ENCODE measurements at places on chromosomes 12 and 14.

DNA sequence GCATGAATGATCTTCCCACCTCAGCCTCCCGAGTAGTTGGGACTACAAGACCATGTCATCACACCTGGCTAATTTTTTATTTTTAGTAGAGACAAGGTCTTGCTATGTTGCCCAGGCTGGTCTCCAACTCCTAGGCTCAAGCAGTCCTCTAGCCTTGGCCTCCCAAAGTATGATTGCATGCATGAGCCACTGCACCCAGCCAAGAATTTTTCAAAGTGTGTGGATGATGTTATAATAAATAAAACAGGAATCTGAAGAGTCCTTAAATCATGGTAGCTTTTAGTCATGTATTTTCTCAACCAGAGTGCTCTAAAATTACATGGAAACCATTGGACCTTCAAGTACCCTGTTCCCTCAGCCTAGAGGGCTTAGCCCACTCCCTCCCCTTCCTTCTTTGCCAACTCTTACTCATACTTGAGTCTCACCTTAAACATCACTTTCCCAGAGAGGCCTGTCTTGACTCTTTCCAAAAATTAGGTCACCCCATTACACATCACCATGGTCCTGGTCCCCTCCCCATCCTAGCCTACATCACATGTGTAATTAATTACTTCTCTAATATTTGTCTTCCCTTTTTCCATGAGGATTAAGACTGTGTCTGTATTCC is 52.2 kb upstream of the BICDL1 start:
- no peak for DNase-seq

DNA sequence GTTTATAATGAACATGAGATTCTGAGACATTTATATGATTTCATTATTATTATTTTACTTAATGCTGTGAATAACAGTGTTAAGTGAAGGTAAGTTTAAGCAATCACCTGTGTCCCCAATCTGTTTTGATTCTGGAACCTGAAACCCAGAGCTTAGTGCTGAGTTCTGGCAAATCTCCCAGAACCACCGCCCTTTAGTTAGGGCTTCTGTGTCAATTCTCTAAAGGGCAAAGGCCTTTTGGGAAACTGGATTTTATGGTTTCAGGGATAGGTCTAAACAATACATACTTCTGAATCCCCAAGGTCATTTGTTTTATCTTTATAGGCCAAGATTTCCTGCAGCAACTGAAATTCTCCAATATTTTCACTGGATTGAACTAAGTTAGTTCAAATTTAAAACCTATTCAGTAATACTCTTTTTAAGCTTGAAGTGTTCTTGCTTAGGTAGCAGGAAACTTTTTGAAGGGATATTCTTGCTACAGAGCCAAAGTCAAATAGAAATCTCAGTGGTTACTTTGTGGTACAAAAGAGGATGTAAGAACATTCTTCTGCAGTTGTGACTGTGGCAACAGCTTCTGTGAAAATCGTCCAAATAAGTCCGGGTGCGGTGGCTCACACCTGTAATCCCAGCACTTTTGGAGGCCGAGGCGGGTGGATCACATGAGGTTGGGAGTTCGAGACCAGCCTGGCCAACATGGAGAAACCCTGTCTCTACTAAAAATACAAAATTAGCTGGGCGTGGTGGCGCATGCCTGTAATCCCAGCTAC is 10.0 kb upstream of the PKP2 start:
- DNase-seq = no peak

DNA sequence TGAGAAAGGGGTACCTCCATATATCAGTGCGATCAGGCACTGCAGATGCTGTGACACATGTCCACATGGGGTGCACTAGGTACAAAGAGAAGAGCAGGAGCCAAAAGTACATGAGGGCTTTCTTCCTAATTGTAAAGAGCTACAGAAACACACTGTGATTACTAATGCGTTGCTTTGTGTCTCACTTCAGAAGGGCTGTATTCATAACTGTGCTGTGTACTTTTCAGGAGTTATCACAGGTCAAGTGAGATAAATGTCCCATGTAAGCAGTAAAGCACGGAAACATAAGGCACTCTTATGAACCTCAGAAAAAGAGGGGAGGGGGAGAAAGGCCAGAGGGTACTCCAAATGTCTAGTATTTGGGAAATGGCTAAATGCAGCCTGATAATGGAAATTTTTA is 10.6 kb downstream of the SPRING1 start:
- DNase-seq = no peak

- no peak for DNase-seq
Observed at GRCh38 chr12:113812411-113813228, 153.5 kb downstream of the RBM19 start.

GRCh38 chr12:112924986-112925385 is 13.3 kb upstream of the OAS3 start:
- no peak for DNase-seq

DNA sequence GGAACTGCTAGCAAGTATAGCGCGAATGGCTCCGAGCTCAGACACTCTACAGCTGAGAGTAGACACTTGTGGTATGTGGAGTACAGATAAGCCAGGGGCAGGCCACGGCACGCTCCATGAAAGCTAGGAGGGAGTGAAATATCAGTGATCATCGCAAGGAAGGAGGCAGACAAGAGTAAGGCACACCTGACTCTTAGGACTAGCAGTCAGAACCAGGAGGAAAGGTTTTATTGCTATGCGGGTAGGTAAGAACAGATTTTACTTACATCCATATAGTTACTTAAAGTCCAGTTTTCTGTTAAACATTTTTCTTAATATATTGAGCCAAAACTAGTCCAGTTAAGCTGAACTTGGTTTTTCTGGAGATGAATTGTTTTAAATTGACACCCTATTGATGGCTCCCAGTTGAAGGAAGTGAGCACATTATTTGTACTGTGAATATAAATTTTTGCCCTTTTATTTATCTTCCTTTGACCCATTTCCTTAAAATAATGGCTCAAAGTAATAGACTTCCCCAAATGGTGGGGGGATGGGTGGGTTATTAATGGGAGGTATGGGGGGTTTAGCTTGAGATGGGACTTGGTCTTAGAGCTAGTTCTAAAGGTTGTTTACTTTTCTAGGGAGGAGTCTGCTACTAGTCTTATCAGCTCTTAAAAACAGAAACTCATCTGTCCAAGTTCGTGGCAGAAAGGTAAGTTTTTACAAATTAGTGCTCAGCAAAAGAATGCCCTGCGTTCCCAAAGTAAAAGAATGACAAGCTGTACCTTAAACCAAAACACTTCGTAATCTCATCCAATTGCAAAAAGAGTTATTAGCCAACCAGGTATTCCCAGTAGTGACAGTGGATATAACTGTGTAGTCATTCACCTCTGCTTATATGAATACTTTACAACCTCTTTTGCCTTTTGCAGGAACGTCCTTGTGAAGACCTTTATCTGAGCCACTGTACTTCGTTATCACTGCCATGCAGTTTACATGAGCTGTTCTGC is 5.8 kb downstream of the HNRNPA1 start:
- no peak for DNase-seq

DNA sequence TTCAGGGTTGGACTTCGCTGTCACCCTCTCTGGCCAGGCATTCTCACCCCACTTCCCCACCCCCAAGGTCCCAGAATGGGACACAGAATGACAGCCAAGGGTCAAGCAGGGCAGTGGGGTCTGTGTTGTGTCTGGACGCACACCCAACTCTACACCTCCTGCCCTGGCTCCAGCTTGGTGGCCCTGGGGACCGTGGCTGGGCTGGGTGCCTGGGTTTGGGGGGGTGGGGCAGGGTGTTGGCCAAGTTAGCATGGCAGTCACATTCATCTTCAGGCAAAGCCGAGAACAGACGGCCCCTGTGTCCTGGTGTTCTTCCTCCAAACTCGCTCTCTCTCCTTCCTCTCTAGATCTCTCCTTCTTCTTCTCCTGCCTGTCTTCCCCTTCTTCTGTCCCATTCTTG is 5.6 kb downstream of the LRP1 start:
- no peak for DNase-seq

GRCh38 chr12:127162902-127163301 is 1104.1 kb upstream of the TMEM132C start:
- no peak for DNase-seq

GRCh38 chr12:132956011-132956788 is at the start of gene ZNF605:
Gene ZNF605 (minus strand): TSS chr12:132956306. CDS start chr12:132945635, 10,671 bp downstream.
- peak; percentile 73 for DNase-seq

DNA sequence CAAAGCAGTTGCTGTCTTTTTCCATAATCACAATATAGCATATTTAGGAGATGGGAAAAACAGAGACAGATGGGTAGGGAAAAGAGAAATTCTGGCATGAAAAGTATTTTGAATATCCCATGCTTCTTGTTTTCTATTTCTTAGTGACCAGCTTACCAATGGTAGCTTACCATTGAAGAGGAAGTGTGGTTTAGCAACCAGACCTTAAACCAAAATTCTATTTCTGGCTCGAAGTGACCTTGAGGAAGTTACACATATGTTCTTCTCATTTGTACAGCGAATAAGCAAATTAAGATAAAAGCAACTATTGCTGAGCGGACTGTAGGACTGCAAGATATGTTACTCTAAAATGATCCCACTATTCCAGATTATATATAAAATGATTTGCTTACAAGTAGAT is 82.9 kb downstream of the FGD4 start:
- DNase-seq = no peak

- DNase-seq = no peak
Observed at GRCh38 chr12:20585913-20586312, 109.2 kb upstream of the SLCO1C1 start.

GRCh38 chr12:14257303-14257733 is 108.2 kb upstream of the ATF7IP start:
- no peak for DNase-seq

DNA sequence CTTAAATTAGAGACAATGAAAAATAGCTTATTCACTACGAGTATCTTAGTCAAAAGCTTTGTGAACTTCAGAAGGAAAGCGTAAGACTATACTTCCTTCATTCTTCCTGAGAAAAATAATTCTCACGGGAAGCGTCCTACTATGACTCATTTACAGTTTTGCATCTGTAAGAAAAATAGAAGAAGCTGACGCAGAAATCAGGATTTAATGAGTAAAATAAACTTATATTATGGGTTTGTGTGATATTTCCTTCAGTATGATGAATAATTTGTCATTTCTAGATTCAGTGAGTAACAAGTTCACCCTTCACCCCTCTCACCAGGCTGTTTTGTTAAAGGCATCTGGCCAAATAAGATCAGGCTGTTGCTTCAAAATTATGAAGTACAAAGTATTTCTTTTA is 17.8 kb upstream of the PDE3A start:
- no peak for DNase-seq

- no peak for DNase-seq
Observed at GRCh38 chr14:32710731-32711680, 227.7 kb upstream of the NPAS3 start.

GRCh38 chr12:104657726-104658484 is 201.2 kb downstream of the CHST11 start:
- no peak for DNase-seq

- DNase-seq = no peak
Observed at GRCh38 chr12:126554625-126555024, 1489.4 kb downstream of the AACS start.

- DNase-seq = no peak
Observed at GRCh38 chr12:52144512-52145227, 47.1 kb downstream of the KRT80 start.

DNA sequence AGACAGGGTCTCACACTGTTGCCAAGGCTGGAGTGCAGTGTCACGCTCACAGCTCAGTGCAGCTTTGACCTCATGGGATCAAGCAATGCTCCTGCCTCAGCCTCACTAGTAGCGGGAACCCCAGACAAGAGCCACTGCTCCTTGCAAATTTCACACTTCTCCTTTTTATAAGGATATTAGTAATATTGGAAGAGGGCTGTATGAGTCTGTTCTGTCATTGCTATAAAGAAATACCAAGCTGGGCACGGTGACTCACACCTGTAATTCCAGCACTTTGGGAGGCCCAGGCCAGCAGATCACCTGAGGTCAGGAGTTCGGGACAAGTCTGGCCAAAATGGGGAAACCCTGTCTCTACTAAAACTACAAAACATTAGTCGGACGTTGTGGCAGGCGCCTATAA is 12.9 kb upstream of the ORAI1 start:
- no peak for DNase-seq

GRCh38 chr12:92158796-92159439 is 13.3 kb upstream of the BTG1 start:
- DNase-seq = no peak

DNA sequence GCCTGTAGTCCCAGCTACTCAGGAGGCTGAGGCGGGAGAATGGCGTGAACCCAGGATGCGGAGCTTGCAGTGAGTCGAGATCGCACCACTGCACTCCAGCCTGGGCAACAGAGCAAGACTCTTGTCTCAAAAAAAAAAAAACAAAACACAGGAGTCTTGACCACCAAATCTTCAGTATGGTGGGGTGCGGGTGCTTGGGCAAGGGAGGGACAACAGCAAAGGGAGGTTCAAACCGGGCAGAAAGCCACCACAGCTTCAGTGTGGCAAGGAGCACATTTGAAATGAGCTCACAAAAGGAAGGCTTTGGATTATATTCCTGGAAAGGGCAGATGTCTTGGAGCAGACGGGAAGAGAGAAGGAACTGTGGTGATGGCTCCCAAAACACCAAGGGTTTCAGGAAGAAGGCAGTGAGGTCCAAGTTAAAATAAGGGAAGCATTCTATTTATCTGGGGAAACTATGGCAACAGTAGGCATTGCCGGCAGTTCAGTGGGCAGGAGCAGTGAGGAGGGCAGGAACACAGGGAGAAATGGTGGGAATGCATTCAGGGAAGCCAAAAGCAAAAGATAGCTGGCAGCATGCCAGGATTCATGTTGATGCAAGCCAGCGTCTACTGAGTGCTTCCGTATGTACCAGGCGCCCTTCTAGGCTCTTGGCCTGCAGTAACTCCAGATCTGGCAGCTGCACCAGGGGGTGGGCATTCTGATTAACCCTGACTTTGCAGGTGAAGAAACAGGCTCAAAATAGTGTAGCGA is 51.0 kb upstream of the SRSF5 start:
- no peak for DNase-seq

DNA sequence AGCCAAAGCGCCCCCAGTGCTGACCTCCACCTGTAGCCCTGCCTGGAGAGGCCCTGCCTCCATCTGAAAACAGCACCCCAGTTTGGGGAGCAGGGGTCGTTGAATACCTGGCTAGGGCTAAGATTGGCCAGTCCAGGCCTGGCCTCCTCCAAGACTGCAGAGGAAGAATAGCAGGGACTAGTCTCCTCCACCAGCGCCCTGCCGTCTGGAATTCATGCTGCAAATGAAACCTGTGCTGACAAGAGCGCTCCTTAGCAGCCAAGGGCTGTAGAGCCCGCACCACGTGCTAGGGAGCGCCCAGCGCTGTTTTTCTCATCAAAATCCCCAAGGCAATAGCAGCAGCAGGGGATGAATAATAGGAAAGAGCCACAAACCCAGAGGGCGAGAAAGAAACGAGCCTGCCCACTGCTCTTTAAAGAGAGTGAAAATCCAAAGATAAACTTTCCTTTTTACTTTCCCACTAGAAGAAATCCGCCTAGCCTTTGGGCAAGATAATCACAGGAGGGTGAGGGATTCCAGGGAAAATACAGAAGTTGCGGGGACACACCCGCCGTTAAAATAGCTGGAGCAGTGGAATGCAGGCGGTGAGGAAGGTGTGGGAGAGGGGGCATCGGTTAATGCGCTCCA is 3.3 kb downstream of the COL2A1 start:
- no peak for DNase-seq

- DNase-seq = no peak
Observed at GRCh38 chr14:99315197-99315596, 43.2 kb upstream of the BCL11B start.
